ENCODE measurements at places on chromosomes 2 and 18. TPM values are rescaled to one million over a fixed set of nuclear protein-coding genes. Genes with fewer than 3 reads are reported as not detected.

Gene SATB2
- 3.7 TPM for total RNA-seq

- DNase-seq = no peak
These were observed 77.2 kb downstream of the NEURL3 start for GRCh38 chr2:96427917-96428316.

Gene SCN7A
- total RNA-seq = 2.5 TPM

- no peak for DNase-seq
These were observed 73.7 kb upstream of the TGFA start for GRCh38 chr2:70627211-70627898.

DNA sequence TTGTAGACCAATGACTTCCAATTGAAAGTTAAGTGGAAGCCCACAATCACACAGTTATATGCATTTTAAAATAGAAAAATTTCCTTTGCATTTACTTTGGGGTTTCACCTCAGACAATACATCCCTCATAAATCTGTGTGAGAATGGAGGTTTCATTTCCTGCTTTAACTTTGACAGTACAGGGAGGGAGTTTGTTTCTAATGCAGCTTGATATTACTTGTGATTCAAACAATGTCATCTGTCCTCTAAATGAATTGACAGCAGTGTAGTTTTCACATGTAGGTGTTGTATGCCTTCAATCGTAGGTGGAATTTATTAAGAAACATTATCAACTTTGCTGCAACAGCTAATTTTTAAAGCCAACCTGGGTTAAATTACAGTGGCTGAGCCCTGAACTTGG, 75.2 kb downstream of the TMEFF2 start:
- DNase-seq = no peak

Gene HOXD4
- 3.1 TPM for total RNA-seq

DNA sequence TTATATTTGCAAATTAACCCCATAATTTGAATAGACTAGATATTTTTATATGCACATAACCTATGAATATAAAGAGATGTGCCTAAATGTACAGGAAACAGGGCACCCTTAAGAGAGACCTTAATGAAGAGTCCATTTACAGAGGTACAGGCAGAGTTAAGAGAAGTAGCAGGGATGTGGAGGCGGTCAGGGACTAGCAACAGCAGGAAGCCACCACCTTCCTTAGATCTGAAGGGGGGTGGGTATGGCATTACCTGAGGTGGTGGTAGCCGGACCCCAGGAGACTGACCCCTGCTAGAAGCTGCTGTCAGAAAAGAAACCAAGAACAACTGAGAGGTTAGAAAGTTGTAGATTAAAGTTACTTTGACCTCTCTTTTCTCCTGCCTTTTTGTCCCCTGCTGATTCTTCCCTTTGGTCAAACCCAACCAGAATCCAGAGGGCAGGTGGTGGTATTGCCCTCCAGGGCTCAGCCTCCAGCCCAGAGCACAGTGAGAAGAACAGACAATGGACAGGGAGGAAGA, 24.9 kb upstream of the ATG16L1 start:
- no peak for DNase-seq

- DNase-seq = no peak
These were observed 91.8 kb upstream of the SKOR2 start for GRCh38 chr18:47343291-47343690.

- DNase-seq = no peak
These were observed 113.3 kb upstream of the SERTAD2 start for GRCh38 chr2:64766841-64767669.

DNA sequence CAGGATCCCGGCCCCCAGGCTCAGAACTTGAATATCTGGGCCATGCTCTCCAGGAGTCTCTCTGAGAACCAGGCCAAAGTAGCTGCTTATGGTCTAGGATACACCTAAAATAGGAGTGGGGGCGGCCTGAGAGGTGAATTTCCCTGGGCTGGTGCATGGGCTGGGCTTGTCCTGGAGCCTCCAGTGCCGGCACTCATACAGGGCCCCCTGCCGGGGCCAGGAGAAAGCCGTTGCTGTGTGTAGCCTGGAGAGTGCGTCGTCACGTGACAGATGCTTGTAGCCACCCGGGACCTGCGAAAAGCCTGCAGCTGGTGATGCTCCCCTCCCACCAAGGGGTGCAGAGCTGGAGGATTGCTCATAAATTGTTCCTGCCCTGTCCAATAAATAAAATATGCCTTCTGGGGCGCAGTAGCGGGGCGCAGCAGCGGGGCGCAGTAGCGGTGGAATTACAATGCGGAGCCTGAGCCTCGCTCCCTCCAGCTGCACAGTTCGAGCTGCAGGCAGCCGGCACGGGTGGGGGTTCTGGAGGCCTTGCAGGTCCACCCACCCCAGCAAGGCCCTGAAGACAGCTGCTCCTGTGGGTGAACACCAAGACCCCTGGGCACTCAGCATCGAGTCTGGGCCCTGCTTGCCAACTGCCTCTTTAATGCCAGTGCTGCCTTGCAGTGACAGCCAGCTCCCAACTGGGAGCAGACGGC, 289.9 kb downstream of the NDUFA10 start:
- no peak for DNase-seq

DNA sequence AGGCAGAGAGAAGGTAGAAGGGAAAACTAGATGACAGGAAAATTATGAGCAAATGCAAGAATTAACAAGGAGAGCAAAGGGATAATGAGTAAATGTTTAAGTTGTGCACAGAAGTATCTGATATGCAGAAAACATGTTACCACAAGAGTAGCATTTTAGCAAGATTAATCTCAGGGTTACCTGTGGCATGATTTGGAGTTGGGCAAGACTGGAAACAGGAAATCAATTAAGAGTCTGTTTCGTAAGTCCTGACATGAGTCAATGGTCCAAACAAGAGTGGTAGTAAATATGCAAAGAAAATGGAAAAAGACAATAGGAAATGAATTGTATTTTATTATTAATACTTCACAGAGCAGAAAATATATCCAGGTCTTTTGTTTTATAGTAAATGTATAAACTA, 17.3 kb upstream of the MTX2 start:
- no peak for DNase-seq

GRCh38 chr18:76145521-76146376, 349.3 kb downstream of the ZNF516 start:
- DNase-seq = no peak

Gene KLHL14
- total RNA-seq = 0.24 TPM

GRCh38 chr2:46338674-46339073, 41.5 kb downstream of the EPAS1 start:
- DNase-seq = no peak

- no peak for DNase-seq
These were observed 452 bp downstream of the RAPH1 start for GRCh38 chr2:203534621-203535077.

DNA sequence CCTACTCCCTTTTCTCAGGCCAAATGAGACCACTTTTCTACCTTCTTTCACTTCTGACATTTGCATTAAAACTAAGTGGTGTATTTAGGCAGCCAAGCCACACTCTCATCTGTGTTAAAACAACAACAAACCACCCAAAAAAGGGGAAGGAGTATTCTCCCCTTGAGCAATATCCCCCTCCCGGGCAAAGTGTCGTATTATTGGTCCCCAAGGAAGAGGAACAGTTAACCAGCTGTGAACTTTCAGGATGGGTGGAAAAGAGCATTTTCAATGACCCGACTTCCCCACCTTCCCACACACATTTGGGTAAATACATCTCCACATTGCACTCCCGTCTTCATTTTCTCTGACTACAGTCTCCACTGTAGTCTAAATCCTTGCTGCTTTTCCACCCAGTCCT, 44.3 kb downstream of the FEZ2 start:
- DNase-seq = no peak

Gene RFX8
- not detected for total RNA-seq

Data from suprapubic skin (tissue), 4 donors.